Stimulated activated CD8-positive, alpha-beta memory T cell treated with anti-CD3 and anti-CD28 coated beads, Interleukin-4, amount 100 ng/mL, for 24 hours (primary cell): ENCODE measurements at places on chromosomes 4 and X.

DNA sequence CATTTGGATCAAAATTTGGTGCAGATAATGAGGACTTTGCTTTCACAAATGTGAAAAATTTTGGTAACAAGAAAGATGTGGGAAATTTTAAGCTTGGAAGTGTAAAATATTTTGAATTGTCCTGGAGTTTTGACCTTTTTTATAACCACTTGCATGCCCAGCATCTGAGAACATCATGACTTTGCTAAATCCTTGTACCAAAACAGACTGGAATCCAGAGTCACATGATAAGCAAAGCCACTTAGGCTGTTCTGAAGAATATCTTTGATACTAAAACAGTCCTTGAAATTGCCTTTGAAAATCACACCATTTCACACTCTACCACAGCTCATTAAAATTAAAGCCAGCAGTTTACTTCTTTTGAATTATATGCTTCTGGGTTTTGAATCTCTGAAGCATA, 2.5 kb upstream of the PPM1K start:
- DNase-seq: no peak

- DNase-seq: no peak
These were observed 1523.7 kb downstream of the ARAP2 start for GRCh38 chr4:34720571-34720970.

- DNase-seq: no peak
These were observed 66.2 kb downstream of the BEX3 start for GRCh38 chrX:103442536-103442901.

GRCh38 chrX:14581081-14581480, 51.7 kb downstream of the GLRA2 start:
- no peak for DNase-seq

GRCh38 chr4:95108883-95109421, 351.2 kb downstream of the BMPR1B start:
- DNase-seq: no peak

GRCh38 chrX:110915111-110915510, 119.5 kb upstream of the CHRDL1 start:
- DNase-seq: no peak

DNA sequence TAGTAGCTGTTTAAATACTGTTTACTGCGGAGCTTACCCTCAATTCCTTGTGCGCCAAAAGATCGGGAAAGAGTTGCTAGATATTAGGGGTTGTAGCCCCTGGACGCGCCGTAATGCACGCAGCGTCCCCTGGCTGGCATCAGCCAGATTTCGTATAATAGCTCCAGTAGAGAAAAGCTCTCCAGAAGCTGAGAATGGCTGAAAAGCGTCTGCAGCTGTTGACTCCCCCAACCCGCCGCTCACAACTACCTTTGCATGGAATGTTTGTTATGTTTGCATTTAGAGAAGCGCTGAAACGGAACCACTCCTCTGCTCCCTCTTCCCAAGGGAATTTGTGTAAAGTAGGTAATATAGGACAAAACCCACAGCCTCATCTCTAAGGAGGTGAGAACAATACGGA, 3.7 kb downstream of the DOCK11 start:
- DNase-seq: no peak

DNA sequence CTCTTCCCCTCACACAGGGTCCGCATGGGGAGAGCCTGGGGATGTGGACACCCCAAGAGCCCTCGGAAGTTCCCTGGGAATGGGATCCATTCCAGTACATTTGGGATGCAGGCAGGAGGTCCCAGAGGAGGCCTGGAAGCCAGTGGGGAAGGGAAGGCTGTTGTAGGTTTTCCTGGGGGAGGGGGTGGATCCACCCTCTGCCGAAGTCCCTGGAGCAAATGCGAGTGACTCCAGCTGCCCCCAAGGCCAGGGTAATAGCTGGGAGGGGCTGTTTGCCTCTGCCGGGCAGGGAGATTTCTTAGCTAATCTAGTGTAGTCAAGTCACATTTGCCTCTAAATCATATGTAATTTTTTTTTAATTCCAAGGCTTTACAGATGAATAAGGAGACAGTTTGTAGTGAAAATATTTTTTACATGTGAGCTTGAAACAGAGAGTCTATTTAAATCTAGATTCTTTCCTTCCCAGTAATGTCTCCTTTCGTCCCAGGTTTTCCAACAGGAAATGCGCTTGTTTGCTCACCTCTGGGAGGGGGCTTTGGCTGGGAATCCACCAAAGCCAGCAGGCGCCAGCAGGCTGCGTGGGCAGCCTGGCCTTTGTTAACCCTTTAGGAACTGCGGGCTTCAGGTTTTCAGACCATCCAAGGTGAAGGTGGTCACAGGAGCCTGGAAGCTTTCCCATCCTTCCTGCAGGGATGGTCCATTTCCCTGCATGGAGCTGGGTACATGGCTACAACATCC, 26.8 kb downstream of the SH3TC1 start:
- no peak for DNase-seq

DNA sequence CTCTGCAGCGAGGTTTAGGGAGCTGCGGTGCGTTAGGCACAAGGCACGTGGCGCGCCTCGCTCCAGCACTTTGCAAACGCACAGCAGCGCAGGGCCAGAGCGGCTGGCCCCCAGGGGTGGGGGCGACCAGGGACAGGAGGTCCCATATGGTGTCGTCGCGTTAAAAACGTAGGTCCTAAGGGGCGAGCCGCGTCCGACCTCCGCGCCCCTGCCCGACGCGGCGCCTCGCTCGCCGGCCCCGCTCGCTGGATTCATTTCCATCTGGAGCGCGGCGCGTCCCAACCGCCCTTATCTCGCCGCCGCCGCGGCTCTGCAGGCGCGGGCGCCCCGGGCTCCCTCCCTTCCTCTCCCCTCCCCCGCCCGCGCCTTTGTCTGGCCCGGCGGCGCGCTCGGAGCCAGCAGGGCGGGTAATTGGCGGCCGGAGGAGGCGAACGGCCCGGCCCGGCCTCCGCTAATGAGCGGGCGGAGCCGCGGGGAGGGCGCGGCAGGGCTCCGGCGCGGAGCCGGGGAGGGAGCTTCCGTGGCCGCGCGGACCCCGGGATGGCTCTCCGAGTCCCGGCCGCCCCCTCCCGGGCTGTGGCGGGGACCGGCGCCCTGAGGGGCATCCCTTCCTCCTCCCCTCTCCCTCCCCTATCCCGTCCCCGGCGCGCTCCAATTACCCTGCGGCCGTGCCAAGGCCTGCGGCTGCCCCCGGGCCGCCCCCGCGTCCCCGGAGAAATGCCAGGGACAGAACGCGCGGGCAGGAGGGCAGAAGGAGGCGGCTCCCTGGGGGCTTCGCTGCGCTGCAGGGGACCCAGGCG, 409.0 kb downstream of the BCOR start:
- DNase-seq: no peak

GRCh38 chr4:70564033-70564432, 28.0 kb upstream of the AMBN start:
- no peak for DNase-seq

DNA sequence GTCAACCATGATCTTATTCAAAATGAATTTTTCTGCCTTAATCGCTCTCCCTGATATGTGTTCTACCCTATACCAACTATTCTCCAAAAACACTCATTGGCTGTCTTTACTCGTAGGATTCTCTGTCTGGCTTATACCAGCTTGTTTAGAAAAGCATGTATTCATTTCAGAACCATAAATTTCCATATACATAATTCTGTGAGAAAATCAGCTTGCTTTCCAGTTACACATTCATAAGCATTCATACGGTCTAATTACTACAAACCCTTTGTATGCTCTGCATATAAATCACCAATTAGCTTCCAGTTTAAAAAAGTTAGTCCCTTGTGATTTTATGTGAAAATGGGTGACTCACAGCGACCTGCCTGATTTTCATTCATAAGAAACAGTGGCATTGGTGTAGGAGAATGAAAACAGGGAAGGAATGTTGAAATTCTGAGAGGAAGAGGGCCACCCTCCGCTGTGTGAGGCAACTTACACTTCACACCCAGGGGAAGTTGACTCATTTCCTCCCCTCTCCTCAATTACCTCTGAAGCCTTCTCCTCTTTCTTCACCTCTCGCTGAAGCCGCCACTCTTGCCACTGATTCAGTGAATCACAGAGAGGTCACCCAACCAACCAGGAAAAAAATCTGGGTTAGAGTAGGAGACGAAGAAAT, 63.3 kb downstream of the MEPE start:
- no peak for DNase-seq

GRCh38 chr4:91961504-91961903, 342.3 kb upstream of the GRID2 start:
- no peak for DNase-seq

DNA sequence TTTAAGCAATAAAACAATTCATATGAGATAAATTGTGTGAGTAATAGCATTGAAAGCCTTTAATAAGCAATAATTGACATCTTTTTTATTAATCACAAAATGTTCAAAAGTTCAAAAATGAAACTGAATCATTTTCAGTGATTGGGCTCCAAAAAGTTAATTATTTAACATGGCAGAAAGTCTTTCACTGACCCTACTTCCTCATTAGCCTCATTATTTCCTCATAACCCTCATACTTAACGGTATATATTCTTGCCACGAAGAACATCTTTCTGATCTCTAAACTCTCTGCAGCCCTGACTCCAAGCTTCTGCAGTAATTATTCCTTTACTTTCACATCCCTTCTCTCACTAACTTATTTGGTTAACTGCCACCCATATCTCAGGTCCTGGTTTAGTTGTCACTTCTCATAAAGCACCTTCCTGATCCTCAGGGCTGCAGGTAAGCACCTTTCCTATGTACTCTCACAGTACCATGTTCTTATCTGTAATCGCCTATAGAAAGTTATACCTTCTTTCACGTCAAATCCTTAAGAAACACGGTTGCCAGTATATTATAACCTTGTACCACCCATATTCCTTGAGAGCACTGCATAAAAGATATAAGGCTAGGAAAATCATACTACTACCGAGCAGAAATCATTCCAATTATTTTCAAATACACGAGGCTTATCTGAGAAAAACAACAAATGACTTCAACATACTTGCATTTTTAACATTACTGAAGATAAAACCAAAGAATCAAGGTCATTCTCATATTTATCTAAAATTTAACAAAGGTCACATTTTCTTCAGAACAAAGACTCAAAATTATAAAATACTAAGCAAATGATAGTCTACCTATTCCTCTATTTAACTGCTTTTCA, 72.2 kb downstream of the PPP3CA start:
- DNase-seq: no peak

GRCh38 chrX:67684136-67684535, 140.3 kb downstream of the AR start:
- DNase-seq: no peak

DNA sequence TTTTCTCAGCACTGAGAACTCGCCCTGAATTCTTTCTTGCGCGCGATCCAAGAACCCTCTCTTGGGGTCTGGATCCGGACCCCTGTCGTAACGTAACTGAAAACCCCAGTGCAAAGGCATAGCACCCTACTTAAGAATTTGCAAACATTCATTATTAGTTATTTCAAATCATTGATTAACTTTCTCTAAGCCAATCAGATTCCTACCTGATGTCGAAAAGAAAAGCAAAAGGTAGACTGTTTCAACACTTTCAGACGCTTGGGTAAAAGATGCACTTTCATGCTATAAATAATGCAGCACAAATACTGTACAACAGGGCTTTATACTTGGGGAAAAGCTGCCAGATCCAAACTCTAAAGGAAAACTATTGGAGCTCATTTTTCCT, 817 bp upstream of the WDR19 start:
- DNase-seq: no peak

DNA sequence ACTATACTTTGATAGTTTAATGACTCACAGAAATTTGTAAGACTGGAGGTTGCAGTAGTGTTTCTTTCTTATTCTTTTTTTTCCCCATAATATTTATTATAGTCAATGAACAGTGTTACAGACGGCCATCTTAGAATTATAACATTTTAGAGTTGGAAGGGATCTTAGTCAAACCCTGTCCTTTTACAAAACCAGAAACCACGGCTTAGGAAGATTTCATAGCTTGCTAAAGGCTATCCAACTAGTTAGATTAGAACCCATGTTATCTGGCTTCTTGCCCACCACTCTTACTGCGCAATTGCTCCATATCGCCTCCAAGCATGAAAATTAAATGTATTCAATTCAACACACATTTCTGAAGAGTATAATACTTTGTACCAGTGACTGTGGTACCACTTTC, 1.1 kb downstream of the XIAP start:
- no peak for DNase-seq

GRCh38 chrX:9677098-9677739, 88.4 kb downstream of the GPR143 start:
- no peak for DNase-seq

DNA sequence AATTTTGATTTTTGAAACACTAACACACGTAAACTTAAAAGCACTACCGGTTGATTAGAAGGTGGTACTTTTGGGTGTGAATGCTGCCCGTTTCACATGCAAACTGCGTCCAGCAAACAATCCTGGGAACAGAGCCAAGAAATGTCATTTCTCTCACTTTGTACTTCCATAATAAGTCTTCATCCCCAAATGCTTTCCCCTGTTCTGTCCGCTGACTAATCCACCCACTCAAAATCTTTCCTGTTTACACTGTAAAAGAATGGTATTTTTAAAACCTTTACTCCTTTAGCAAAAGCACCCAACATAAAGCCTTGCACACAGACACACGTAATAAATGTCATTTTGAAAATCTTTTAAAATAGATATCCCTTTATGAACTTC, 39.1 kb upstream of the PDLIM5 start:
- DNase-seq: no peak

DNA sequence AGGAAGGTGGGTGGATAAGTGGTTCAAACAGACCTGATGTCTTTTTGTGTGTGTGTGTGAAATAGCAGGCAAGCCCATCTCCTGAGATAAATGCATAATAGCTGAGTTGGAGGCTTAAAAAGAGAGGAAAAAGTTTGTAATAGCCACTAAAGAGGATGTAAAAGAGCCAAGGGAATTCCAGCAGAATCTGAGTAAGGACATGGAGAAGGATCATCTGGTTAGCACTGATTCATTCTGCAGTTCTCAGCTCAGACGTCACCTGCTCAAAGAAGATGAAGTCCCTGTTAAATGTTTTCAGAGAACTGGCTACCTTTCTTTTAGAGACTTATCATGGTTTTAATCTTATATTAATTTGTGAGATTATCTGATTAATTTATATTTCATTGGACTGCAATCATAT, 21.0 kb upstream of the IL13RA2 start:
- DNase-seq: no peak

GRCh38 chr4:158821228-158821971, 52.6 kb downstream of the FNIP2 start:
- no peak for DNase-seq

- DNase-seq: no peak
These were observed 172.8 kb upstream of the APOOL start for GRCh38 chrX:84830836-84831235.
